ENCODE measurements at places on chromosomes 5 and 9.
A peak's percentile ranks its signal among the peaks of the same experiment; 100 is the strongest.

DNA sequence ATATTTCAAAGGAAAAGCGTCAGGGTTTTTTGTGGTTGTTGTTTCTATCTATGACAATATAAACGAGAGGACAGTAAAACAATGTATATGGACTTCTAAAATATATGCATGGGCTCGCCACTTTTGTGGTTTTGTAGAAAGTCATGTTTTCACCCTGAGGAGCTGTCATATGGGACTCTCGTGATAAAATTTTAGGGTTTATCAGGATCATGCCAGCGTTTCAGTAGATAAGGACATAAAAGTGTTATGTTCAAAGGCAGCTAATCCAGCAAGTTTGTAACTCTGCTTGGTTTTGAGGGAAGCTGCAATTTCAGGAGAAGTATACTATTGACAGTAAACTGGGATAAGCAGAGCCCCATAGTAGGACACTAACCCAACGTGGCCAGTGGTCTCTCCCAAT, 120.3 kb downstream of the CDC42SE2 start:
- no peak for DNase-seq

DNA sequence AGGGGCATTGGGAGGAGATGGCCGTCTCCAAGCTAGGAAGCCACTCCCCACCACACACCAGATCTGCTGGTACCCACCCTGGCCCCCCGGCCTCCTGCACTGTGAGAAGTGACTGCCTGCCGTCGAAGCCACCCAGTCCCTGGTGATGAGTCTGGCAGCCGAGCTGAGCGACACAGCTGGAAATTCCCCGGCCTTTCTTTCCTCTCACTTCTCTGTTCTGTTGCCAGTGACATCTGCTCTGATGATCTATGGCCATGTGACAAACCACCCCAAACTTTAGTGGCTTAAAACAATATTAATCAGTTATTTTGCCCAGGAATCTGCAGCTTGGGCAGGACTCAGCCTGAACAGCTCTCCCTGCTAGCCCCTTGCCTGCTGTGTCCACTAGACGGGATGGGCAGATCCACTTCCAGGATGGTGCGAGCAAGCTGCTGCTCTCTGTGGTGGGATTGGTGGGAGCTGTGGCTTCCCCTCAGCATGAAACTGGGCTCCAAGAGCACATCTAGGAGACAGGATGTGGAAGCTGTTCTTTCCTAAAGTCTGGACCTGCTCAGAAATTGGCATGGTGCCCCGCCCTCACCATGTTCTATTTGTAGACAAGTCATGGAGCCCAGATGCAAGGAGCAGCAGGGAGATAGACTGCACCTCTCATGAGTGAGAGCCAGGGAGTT, 211.2 kb downstream of the GADD45G start:
- DNase-seq = no peak

DNA sequence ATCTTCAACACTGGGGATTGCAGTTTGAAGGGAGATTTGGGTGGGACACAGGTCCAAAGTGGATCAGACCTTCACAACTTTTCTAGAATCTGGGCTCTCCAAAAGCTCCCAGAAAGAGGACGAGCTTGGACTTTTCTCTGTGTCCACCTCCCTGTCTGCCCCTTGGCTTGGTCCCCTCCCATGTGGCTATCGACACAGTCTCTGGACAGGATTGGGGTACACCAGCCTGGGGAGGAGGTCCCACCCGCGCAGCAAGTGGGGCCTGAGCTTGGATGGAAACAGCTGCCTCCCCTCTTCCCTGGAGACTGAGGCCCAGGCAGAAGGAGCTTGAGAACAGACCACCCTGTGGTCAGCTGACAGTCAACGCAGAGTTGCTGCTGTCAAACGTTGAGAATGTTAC, 84.6 kb upstream of the FCN1 start:
- DNase-seq = no peak

GRCh38 chr5:178387856-178388190, 155.2 kb upstream of the PHYKPL start:
- DNase-seq = no peak

DNA sequence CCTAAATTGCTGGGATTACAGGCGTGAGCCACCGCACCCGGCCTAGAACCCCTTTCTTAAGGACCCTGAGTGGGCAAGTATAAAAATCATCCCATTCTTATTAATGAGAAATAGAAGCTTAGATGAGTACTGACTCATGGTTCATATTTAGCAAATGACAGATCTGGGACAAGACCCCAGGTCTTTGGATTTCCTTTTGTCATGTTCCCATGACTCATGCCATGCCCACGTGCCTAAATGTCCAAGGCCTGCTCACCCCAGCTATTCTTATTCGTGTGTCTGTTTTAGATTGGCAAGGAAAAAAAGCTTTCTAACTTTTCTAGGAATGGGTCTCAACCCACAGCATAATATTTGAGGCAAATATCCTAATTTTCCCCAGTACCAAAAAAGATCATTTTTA, 57.7 kb upstream of the RPS23 start:
- no peak for DNase-seq

- DNase-seq = no peak
Observed at GRCh38 chr9:71857159-71857558, 53.8 kb downstream of the ABHD17B start.

- DNase-seq = no peak
Observed at GRCh38 chr9:35555881-35556280, 49.2 kb upstream of the TESK1 start.

- no peak for DNase-seq
Observed at GRCh38 chr9:20048985-20049384, 260.1 kb upstream of the SLC24A2 start.

DNA sequence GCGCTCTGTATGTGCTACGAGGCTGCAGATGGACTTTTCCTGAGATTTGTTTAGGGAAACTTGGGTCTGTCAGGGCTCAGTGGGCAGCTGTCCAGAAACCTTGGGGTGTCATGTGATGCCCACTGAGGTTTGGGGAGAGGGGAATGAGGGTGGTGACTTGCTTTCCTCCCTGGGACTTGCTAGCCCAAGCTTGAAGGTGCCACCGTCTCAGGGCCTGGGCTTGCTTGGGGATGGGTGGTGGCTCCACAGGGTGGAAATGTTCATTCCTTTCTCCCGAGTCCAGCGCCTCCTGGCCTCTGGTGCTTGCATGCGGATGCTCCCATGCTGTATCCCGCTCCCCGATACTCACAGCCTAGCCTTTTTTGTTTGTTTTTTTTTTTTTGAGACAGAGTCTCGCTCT, 33.3 kb downstream of the ZNF618 start:
- DNase-seq = no peak

- no peak for DNase-seq
Observed at GRCh38 chr5:40559306-40559705, 120.4 kb upstream of the PTGER4 start.

DNA sequence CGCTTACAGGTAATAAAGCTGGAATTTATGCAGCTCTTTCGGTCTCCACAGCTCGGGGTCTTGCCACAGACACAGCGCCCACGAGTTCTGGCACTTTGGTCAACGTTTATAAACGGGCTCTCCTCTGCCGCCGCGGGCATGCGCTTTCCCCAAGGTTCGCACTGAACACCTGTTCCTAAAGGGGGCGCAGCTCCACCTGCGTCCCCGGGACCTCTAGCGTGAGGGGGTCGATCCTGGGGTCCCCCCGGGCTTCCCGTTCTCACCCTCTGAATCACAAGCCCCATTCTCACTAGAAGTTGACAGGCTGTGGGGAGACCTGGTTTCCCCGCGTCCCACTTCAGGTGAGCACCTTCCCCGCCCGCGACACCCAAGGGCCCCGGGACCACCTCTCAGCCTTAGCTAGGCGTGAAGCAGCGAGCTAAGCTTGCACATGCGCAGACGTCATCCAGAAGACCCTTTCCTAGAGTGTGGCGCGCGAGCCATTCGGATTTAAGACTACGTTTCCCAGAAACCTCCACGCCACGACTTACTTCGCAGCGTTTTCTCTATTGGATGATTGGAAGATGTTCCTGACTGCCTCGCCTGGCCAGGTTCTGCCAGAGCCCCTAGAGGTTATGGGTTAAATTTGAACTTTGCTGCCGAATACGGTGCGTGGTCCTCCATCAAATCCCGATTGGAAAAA, 21.3 kb upstream of the ZNF782 start:
- DNase-seq = peak; percentile 71

GRCh38 chr9:137809040-137809576, 68.5 kb upstream of the CACNA1B start:
- no peak for DNase-seq

DNA sequence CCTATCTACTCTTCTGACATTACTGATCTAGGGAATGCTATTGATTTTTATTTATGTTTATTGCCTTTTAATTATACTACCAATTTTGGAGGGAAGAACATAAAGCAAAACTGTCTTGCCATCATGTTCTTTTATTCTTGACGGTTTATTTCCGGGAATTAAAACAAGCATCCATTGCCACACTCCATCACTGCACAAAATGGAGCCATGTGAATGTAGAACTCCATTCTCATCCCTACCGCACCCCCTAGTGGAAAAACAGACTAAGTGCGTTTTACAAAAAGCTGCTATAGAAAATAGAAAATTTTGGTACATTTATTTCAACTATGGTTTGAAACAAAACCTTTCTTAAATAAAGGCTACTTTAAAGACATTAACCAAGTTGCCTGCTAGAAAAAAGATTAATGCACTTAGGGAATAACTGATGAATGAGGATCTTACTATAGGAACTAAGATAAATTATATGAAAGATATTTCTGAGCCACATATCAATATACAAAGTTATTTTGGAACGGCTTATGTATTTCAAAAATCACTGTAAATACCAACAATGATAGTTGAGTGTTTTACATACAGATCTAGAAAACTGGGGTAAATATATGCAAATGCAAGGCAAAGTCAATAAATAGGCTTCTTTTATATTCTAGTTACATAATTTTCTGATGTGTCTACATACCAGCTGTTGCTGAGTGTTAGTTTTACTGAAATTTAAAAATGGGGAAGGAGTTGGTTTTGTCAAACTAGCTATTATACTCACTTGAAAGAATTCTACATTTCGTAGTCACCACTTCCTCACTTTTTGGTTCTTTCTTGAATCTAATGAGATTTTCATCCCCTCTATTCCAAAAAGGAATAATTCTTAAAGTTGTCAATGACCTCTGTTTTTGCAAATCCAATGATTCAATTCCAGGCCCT, 26.5 kb downstream of the OXCT1 start:
- DNase-seq = peak; percentile 50

DNA sequence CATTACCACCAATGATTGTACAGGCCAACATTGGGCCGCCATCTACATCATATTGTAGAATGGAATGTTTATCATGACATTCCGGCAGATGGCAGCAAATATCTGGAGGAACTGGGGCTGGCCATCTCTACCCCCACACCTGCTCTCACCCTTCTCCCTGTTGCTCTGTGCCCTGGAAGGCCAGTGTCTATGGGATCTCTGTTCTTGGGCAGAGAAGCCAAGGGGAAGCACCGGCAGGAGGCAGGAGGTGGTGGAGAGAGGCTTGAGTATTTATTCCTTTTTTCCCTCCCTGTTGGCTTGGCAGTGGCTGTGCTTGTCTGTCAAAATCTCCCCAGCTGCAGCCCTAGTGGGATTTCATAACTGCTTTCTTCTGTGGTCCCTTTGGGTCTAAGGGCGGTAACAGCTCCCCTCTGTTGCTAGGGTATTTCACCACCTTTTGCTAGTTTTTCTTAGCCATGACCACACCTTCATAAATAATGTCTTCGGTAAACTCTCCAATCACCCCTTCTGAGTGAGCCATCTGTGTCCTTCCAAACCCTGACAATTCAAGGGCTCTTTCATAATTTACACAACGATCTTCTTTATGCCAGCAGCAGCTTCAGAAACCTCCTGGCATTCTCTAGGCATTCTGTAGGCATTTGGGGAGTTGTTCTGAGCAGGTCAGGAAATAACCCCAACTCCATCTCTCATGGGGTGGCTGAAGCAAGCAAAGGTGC, 225.8 kb downstream of the MELK start:
- no peak for DNase-seq

DNA sequence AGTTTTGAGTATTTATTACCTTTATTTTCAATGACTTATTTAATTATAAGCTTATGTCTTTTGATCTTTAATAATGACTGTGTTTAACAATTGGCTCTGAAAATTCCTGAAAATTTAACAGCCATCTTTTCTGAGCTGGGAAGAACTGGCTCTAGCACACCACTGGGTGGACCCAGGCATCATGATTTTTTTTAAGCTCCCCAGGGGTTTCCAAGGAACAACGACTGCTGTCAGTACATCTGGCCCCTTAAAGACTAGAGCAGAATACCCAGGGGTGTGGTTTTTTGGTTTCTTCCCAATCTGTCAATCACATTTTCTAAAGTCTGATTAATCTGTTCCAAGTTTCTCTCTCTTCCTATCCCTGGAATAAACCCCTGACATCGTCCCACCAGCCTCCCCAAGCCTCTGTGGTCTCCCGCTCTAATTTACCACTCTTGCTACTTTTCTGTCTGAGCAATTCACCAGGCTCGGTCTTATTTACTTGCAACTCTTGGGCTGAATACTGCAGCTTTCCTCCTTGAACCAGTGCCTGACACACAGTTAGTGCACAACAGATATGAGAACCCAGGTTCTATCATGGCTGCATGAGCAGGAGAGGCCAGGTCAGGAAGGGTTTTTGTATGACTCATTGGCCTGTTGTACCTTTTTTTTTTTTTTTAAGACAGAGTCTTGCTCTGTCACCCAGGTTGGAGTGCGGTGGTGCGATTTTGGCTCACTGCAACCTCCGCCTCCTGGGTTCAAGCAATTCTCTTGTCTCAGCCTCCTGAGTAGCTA, 321.9 kb downstream of the ZSWIM6 start:
- peak; percentile 47 for DNase-seq

- DNase-seq = no peak
Observed at GRCh38 chr5:174563899-174564298, 160.5 kb upstream of the MSX2 start.

GRCh38 chr9:130421802-130422276, 22.9 kb upstream of the ASS1 start:
- DNase-seq = no peak

DNA sequence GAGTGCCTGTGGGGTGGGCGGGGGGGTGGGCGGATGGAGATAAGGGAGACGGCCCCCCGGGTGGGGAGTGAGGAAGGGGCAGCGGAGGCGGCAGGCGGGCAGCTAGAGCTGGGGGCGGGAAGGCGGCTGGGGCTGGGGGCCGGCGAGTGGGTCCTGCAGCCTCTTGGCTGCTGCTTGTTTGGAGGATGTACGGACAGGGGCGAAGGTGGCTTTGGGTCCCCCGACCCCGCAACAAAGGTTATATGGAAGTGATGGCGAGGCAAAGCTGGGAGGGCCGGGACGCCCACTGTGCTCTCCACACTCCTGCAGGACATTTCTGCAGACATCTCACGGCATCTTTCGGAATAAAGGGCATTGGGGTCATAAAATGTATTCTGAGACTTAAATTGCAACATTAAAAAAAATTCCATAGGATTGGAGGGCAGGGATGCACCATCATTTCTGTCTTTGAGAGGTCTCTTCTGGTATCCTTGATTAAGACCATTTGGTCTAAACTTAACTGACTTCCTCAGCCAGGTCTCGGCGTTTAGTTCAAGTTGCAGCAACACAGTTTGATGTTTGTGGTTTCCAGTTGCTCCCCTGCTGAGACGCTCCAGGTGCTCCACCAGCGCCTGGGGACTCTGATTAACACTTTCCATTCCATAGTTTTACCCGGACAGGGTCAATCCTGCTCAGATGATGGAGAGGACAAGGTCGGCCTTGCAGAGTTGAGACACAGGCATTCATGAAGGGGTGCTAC, 101.6 kb upstream of the SSBP2 start:
- DNase-seq = no peak

GRCh38 chr9:129850821-129851550, 15.7 kb downstream of the USP20 start:
- DNase-seq = no peak

GRCh38 chr5:65803699-65804391, 81.8 kb downstream of the NLN start:
- DNase-seq = no peak
